ENCODE measurements at places on chromosomes 13 and 19.

GRCh38 chr13:83265279-83265678, 617.0 kb downstream of the SLITRK1 start:
- DNase-seq: no peak

DNA sequence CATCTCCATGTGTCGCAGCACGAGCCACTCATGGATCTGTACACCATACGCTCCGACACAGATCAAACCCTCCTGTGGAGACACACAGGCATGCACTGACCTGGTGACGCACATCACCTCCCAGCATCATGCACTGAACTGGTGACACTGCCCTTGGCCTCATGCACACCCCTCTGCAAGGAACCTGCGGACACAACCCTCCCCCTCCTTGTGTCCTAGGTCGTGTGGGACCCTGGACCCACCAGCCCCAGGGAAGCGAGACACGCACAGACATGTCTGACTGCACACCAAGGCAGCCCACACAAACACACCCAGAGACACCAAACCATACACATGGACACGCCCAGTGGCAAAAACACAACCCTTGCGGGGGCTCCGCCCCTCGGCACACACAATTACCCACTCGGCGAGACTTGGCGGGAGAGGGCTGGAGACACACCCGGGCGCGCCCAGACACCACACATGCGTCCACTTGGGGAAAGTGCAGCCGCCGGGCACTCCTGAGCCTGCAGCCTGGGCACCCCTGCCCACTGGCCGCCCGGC, 2.0 kb upstream of the KCNN4 start:
- no peak for DNase-seq

- no peak for DNase-seq
Observed at GRCh38 chr13:38826182-38826813, 139.4 kb downstream of the FREM2 start.

DNA sequence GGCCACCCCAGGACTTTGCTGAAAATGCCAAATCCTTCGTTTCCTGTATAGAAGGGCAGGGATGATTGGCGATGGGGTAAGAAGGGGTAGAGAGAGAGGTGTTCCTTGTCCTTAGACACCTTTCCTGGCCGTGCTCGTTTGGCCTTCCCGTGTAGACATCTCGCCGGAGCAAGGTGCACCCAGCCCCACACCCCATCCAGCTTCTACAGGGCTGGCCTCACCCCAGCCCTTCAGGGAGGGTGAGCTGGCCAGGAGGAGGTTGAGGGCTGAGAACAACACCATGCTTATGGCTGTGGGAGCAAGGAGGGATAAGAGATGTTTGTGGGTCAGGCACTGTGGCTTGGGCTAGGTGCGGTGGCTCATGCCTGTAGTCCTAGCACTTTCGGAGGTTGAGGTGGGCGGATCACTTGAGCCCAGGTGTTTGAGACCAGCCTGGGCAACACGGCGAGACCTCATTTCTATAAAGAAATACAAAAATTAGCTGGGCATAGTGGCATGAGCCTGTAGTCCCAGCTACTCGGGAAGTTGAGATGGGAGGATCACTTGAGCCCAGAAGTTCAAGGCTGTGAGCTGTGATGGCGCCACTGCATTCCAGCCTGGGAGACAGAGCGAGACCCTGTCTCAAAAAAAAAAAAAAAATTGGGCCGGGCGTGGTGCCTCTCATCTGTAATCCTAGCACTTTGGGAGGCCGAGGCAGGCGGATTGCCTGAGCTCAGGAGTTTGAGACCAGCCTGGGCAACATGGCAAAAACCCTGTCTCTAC, 15.5 kb downstream of the SMARCA4 start:
- no peak for DNase-seq

GRCh38 chr19:48364598-48365348, 606 bp downstream of the SYNGR4 start:
- no peak for DNase-seq

GRCh38 chr19:1453525-1454364, 3.8 kb downstream of the APC2 start:
- DNase-seq: peak; percentile 18

- DNase-seq: no peak
Observed at GRCh38 chr13:23552171-23552570, 18.0 kb upstream of the TNFRSF19 start.

- DNase-seq: no peak
Observed at GRCh38 chr13:36353001-36353400, 6.8 kb upstream of the SPART start.

DNA sequence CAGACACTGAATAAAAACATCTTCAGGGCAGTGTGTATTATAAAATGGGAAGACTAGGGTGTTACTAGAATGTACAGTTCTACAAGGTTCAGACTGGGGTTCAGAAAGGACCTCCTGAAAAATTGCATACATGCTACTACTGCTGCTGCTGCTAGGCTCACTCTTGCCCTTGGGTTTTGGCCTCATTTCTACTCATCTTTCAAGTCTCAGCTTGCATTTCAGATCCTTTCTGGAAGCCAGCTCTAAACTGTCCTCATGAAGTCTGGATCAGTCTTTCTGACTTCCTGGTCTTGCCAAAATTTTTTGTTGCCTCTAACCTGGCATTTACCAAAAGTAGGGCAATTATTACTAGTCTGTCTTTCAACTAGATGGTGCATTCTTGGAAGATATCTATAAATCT, 393.3 kb downstream of the DIAPH3 start:
- DNase-seq: no peak

- DNase-seq: no peak
Observed at GRCh38 chr19:2188708-2189385, 25.1 kb downstream of the DOT1L start.

DNA sequence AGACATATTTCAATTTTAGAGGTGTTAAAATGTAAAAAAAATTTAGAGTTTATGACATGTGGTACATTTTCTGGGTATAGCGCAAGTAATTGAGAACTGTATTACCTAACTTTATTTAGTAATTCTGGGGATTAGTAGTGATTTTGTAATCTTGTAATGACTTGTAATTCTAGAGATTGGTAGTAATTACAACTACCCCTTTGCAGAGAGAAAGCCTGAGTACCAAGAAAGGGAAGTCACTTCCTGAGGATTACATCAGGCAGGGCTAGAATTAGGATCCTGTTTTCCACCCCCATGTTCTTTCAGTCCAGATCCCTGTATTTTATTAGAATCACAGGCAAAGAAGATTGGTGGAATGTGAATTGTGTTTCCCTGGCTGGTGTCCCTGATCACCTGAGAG, 274.9 kb downstream of the KCNRG start:
- no peak for DNase-seq

DNA sequence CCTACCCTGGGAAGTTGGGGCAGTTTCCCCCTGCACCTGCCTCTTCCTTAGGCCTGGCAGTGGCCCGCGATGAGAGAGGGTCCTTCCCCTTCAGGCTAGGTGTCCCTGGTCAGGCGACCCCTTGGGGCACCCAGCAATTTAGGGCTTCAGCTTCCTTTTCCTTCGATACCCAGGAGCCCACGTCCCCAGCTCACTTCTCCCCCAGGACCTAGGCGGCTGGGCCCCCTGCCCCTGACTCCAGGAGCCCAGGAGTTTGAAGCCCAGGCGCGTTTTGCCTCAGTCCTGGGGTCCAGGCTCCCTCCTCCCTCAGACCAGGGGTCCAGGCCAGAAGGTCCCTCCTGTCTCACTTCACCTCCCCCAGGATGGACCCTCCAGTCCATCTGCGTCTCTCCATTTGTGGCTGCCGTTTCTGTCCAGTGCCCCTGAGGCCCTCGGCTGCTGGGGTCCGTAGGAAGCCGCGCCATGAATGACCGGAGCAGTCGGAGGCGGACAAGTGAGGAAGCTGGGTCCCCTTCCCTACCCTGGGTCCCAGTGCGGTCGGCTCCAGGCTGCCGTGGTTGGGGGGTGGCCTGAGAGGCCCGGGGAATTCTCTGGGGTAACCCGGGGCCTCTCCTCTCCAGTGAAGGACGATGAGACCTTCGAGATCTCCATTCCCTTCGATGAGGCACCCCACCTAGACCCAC, 714 bp downstream of the CCDC106 start:
- DNase-seq: no peak

GRCh38 chr19:4013886-4014540, 6.5 kb downstream of the PIAS4 start:
- DNase-seq: no peak

DNA sequence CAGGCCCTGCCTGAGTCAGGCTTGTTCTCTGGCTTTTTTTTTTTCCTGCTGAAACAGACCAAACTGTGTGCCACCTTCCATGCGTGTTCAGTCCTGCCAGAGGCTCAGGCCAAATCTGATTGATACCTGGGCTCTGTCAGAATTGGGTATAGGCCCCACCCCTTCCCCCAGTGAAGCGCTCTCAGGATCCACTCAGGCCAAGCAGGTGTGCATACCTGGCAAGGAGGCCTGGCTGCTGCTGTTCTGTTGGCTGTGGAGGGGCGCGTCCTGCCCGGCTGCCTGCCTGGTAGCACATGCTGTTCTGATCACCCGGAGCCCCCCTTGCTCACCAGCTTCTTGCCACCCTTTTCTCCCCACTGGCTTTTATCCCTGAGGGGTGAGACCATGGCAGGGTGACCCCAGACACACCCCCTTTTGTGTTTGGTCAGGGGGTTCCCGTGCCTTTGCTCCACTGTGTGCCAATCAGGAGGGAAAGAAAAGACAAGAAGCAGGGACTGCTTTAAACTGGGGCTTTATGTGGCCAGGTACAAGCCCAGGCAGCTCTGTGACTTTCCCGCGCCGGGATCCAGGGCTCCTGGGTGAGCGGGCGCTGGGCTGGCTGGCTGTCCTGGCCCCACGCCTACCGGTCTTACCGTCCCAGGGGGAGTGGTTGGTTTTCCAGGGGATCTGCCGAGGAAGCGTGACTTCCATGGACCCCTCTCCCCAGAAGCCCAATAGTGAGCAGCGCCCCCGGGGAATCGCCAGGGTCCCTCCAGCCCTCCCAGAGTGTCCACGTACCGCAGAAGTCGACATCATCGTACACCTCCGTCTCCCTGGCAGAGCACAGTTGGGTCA, 12.7 kb downstream of the PRAM1 start:
- DNase-seq: no peak

DNA sequence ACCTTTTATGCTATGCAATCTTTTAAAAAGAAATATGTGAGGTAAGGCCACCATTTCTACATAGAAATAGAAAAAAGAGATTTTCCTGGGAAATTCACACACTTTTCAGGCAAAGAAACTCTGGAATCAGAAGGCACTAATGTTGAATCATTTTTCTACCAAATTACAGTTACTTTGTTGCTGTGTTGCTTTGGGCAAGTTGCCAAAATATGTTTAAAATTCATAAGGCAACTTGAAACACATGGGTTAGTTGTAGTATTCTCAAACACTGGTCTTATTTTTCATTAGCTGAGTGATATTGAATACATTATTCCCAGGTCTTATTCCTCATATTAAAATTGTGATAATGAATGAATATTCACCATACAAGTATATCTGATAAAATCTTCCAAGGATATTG, 195.0 kb upstream of the SLITRK1 start:
- DNase-seq: no peak

- no peak for DNase-seq
Observed at GRCh38 chr19:47081095-47081494, 32.5 kb downstream of the ZC3H4 start.

GRCh38 chr13:78096221-78096620, 177.6 kb upstream of the EDNRB start:
- no peak for DNase-seq

- DNase-seq: no peak
Observed at GRCh38 chr13:21619633-21620220, 15.8 kb upstream of the MICU2 start.

DNA sequence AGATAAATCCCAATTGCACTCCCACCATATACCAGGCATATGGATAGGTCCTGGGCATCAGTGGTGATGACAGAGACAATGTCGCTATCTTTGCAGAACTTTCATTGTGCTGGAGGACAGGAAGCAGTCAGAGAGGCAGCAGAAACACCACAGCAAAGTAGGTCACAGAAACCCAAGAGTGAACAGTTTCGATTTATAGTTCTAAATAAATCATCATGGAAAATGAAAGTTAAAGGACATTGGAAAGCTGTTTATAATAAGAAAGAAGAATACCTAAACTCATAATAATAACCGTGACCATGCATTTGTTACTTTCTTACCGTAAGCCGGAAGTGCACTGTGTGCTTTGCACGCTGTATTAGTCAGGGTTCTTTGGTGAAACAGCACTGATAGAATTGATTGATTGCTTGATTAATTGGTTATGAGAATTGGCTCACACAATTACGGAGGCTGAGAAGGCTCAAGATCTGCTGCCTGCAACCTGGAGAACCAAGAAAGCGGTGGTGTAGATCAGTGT, 38.9 kb downstream of the ALOX5AP start:
- DNase-seq: no peak

DNA sequence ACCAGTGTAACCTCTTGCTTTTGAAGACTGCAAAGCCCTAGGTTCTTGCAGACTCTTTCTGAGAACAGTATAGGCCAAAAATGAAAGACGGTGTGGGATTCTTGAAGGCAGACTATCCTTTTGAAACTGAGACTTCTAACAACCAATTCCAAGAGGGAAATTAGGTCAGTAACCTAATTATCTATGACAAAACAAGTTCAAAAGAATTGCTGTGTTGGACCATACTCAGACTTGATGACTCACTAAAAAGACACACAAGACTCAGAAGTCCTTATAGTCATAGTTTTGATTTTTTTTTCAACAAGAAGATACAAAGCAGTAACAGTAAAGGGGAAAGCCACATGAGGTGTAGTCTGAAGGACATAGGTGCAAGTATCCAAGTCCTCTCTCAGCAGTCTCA, 624.0 kb upstream of the GPC6 start:
- peak; percentile 30 for DNase-seq

- no peak for DNase-seq
Observed at GRCh38 chr13:60114499-60115028, 49.2 kb downstream of the DIAPH3 start.

- DNase-seq: no peak
Observed at GRCh38 chr13:98507282-98507797, 69.6 kb downstream of the STK24 start.

DNA sequence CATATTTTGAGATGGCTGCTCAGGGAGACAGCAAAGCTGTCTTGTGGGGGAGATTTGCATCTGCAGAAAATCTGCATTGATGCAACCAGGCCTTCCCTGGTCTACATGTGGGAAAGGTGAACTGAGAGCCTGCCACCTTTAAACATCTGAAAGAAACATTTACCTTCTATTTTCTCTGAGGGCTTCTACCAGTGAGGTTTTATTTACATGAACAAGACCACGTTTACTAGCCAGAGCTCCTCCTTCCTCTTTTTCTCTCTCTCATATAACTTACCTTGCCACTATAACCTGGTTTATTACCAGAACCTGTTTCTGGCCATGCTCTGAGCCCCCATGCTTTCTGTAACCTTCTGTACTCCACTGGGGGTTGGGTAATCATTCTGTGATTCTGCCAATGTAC, 14.4 kb upstream of the RUBCNL start:
- DNase-seq: no peak

DNA sequence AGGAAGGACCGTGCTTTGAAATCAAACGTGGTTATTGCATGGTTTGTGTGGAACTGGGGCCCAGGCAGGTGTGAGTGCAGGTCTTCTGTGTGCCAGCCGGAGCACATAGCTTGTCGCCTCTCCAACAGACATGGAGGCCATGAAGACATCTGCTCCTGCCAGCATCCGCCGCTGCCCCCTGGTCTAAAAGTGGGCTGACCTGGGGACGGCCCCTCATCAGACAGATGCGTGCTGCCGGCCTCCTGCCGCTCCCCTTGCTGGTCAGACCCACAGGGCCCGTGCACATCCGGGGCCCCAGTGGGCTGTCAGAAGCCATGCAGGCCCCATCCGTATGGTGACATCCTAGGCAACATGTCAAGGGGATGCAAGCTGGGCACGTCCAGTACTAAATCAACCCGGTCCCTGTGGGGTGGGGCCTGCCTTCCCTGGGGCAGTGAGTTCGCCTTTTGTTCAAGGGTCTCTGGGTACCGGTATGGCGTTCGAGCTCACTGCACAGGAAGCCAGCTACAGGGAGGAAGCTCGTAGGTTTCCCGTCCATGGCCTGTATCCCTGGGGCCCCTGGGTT, 88.0 kb upstream of the MCF2L start:
- DNase-seq: no peak
